ENCODE measurements at places on chromosomes 1 and 21.
A peak's percentile ranks its signal among the peaks of the same experiment; 100 is the strongest.

DNA sequence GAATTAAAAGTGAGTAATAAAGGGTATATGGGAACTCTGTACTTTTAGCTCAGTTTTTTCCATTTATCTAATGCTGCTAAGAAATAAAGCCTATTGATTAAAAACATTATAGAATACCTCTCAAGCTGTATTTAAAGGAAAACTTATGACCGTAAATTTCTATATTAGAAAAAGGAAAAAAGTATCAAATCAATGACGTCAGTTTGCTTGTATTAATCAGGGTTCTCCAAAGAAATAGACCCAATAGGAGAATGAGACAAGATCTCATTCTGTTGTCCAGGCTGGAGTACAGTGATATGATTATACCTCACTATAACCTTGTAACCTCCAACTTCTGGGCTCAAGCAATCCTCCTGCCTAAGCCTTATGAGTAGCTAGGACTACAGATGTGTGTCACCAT, 15.4 kb upstream of the LRIF1 start:
- no peak for DNase-seq

- no peak for DNase-seq
Measured at GRCh38 chr1:18444563-18444962, 36.2 kb upstream of the KLHDC7A start.

DNA sequence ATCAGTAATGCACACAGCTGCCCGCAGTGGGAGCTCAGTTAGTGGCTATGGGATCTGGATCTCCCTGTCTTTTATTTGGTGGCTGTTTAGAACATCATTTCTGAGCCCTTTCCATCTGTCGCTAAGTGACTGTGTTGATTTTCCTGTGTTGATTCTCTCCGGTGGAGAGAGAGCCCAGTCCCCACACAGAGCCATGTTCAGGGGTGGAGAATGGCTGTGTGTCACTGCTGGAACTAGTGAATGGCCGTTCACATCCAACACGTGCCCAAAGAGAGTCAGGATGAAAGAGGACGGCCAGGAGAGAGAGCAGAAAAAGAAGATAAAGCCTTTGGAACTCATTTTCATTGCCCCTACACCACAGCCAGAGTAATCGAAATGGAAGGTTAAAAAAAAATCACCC, 76.2 kb downstream of the FBXO2 start:
- DNase-seq = no peak

GRCh38 chr1:234533975-234534876, 55.2 kb upstream of the TARBP1 start:
- DNase-seq = peak; percentile 92

DNA sequence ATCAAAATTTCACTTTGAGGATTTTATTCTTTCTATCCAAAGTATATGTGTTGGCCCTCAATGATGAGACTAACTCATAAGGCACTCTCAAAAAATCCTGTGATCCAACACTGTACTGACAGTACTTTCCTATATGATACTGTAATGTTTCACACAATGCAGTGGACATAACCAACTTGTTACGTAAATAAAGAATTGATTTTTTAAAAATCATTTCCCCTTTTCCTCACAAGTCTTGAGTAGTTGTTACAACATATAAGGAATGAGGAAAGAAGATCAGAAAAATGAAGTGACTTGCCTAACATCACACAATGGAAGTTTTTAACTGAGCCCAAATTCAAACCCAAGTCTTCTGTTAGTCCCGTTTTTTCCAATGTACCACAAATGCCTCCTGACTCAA, 17.2 kb downstream of the PTP4A2 start:
- no peak for DNase-seq

- no peak for DNase-seq
Measured at GRCh38 chr1:172136925-172137324, 283.6 kb upstream of the C1orf105 start.

GRCh38 chr1:233608988-233609387, 4.9 kb upstream of the KCNK1 start:
- DNase-seq = no peak

DNA sequence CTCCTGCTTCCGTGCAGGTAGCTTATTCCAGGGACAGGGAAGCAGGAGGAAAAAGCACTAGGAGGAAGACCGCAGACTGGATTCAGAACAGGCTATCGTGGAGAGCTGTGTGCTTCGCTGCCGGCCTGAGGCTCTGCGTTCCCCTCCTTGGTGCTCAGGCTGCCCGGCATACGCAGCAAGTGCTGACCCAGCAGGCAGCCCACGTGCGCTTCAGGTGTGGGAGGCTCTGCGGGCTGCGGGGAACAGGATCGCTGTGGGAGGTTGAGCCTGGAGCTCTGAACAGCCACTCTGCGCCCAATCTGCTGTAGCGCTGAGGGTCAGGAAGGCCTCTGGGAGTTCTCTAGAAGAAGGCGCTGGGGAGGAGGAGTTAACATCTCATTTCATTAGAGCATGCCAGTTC, 27.9 kb downstream of the DOP1B start:
- no peak for DNase-seq

DNA sequence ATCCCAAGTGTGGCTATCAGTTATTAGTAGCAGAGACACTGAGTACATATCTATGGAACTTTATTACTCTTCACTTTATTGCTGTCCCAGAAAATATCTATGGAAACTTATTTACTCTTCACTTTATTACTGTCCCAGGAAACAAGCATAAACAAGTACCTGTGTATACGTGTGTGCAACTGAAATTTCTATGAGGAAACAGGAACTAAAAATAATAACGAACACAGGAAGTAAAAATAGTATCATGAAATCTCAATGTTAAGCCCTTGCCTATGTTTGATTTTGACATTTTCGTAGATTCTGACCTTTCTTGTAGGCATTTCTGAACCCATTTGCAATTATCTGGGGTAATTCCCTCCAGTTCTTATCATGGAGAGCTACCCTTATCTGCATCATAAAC, 64.9 kb upstream of the KRTAP19-8 start:
- no peak for DNase-seq

DNA sequence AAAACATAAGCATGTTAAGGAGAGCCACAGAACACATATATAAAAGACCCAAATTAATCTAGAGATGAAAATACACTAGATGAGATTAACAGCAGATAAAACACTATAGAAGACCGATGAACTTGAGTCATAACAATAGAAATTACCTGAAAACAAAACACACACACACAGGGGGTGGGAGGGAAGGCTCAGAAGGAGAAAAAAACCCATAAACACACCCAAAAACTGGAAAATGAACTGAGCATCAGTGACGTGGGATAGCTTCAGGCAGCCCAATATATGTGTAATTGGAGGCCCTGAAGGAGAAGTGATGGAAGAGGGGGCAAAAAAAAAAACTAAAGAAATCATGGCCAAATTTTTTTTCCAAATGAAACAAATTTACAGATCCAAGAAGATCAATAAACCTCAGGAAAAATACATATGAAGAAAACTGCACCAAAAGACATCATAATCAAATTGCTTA, 11.4 kb downstream of the ALDH9A1 start:
- DNase-seq = no peak

GRCh38 chr1:113479713-113480676, 89.7 kb downstream of the MAGI3 start:
- no peak for DNase-seq

DNA sequence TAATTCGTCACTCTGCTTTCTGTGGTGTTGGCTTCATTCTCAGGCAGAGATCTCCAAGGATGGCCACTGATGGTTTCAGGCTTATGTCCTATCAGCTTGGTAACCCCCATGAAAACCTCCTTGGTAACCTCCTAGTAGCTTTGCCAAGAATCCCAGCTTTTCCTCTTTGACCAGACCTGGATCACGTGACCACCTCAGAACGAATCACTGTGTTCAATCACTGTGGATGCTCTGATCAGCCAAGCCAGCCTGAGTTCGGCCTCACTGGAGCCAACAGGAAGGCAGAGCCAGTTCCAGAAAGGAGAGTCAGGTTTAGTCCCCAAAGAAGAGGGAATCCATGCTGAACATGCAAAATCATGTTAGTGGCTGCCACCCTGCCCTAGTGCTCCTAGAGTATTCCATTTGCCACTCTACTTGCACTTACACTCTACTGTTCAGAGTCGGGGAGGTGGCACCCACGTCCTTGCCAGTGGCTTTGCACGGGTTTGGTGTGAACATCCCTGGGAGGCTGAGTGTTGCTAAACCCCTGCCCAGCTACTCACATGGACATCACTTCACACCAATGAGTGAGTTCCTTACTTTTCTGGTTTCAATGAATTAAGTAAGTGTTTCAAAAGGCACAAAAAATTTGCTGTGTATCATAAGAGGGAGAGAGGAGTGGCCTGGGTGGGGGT, 33.5 kb upstream of the SSBP3 start:
- DNase-seq = no peak

DNA sequence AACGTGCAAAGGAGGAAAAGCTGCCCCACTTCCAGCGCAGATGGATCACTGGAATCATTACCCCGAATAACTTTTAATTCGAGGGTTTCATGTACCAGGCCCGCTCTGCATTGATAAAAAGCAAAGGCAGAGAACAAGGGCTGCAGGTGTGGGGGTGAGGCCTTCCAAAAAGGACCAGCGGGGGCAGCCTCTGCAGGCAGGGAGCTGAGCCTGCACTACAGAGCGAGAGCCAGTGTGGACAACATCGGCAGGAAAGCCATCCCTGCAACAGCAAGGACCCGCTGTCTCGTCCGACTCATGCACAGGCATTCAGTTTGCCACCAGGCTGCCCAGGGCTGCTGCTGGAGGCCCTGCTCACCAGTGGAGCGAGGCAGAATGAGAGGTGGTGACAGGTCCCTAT, 27.1 kb upstream of the AJAP1 start:
- no peak for DNase-seq

All from pons (tissue), 1 donor.